NCI-H146 (cell line): ENCODE measurements at places on chromosomes 5 and 9.

- no peak for DNase-seq
Observed at GRCh38 chr5:136101884-136102283, 30.8 kb upstream of the SMAD5 start.

- DNase-seq, result peak; percentile 74
Observed at GRCh38 chr5:59607138-59607765, 286.3 kb downstream of the PDE4D start.

DNA sequence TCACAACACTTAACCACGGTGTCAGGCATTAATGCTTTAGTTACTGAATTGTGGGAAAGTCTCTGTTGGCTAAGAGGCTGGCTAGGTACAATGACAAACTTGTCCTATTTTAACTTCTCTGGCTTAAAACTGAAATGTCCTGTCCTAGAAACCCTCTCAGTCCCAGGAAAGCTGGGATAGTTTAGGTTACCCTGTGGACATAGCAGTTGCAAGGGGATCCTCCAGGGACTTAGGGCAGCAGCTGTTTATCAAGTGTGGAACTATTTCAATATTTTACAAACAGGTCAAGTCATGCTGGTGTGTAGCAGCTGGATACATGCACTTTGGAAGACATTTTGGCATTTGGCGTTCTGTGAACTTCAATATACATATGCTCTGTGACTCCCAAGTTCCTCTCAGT lies 95.0 kb upstream of the ARRDC3 start:
- DNase-seq, result no peak

DNA sequence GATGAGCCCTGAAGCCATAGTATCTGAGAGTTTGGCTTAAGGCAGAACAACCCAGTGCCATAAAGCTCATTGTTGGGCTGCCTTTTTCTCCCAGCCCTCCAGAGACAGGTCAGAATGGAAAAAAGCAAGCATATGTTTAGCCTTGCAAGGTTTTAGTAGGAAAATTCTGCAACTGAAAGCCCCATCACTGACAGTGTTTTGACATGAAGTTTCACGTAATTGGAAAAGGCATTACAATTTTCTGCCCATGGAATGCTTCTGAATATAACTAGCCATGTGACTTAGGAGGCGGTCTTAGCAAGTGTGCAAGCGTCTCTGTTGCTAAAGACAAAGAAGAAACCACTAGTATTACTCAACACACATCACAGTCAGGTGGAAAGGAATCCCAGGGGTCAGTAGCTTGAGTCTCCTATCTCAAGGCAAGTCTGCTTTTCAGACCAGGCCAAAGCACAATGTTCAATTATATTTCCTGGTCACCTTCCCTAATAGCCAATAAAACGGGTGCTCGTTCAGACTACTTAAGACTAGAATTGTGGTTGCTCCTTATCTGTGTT lies 117.6 kb downstream of the CARTPT start:
- DNase-seq, result no peak

GRCh38 chr9:111158363-111158762 lies 120.1 kb upstream of the LPAR1 start:
- DNase-seq, result no peak

GRCh38 chr5:138022912-138023311 lies 10.0 kb downstream of the FAM13B start:
- DNase-seq, result no peak

GRCh38 chr5:135492319-135492626 lies 40.1 kb upstream of the TIFAB start:
- peak; percentile 42 for DNase-seq

DNA sequence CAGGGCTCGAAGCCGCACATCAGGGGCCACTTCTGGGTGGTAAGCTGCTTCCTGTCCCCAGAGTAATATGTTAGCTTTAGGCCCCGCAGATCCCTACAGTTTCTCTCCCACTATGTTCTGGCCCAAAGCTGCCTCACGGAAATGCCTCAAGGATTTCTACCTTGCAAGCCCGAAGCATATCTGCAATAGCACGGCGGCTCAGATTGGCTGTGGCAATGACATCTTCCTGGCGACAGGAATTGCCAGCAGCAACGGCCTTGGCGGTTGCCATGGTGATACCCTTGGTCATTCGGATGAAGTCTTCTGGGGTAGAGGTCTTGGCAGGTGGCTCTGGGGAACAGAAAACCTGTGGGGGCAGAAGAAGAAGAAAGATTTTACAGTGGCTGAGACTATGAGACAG lies 10.3 kb upstream of the TPM2 start:
- DNase-seq, result no peak

DNA sequence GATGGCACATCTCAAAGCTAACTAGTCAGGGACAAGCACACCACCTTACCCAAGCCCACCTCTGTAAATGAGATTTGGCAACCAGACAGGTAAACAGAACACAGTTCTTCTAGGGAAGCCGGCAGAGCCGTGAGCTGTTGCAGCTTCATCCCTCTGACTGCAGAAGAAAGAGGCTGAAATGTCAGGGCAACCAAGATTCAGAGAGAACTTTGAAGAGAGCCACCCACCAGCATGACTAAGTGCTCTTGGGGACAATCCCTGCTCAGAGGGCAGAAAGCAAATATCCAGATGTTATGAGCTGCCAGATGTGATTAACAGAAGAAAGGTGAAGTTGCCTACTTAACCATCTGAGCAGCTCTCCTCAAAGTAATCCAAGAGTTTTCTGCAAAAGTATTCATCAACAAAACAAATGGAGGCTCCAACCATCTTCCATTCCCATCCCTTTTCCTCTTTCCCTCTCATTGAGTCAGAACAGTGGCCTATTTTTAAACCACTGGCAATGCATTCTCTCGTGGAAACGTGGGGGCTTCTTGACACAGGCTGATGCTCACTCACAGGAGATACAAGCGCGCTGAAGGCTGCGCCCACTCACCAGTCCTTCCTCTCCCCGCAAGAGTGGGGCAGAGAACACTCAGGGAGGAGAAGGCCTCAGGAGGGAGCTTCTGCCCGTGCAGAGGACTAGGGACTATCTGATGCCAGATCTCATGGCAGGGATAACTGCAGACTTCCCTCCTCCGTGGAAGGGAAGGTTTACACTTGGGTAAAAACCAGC lies 57.1 kb downstream of the SLIT3 start:
- DNase-seq, result no peak

GRCh38 chr5:151363673-151364072 lies 16.3 kb upstream of the SLC36A2 start:
- no peak for DNase-seq

- no peak for DNase-seq
Observed at GRCh38 chr9:124475158-124475867, 25.1 kb downstream of the ADGRD2 start.

GRCh38 chr9:121840838-121841760 lies 189.7 kb downstream of the DAB2IP start:
- no peak for DNase-seq

DNA sequence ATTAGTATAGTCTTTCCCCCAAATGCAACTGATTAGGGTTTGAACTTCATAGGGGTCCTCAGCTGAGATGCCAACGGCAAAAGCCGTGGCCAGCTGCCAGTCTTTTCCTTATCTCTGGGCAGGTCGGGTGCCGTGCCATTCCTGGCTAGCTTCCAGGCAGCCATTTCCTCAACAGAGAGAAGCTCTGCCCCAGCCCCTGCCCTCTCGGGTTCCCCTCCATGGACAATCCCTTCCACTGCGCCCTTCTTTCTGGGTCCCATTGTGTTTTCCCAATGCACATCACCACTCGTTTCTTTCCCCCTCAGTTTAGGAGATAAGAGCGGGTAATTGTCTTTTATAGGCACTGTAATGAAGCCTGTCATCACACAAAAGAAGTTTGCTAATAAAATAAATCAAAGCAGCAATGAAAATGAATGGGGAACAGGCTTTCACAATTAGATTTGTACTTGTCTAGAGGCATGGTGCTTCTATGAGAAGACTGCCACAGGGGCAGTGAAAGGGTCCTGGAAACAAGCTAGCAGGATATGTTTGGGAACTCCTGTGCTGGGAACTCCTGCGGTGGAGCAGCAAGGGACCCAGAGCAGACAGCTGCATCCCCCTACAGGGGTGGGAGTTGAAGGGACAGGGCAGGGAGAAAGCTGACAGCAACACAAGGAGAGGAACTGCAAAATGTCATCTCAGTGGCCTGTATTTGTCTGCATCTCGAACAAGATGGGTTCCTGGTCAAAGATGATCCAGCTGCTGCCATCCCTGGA lies 48.0 kb upstream of the SAP30L start:
- DNase-seq, result peak; percentile 77

DNA sequence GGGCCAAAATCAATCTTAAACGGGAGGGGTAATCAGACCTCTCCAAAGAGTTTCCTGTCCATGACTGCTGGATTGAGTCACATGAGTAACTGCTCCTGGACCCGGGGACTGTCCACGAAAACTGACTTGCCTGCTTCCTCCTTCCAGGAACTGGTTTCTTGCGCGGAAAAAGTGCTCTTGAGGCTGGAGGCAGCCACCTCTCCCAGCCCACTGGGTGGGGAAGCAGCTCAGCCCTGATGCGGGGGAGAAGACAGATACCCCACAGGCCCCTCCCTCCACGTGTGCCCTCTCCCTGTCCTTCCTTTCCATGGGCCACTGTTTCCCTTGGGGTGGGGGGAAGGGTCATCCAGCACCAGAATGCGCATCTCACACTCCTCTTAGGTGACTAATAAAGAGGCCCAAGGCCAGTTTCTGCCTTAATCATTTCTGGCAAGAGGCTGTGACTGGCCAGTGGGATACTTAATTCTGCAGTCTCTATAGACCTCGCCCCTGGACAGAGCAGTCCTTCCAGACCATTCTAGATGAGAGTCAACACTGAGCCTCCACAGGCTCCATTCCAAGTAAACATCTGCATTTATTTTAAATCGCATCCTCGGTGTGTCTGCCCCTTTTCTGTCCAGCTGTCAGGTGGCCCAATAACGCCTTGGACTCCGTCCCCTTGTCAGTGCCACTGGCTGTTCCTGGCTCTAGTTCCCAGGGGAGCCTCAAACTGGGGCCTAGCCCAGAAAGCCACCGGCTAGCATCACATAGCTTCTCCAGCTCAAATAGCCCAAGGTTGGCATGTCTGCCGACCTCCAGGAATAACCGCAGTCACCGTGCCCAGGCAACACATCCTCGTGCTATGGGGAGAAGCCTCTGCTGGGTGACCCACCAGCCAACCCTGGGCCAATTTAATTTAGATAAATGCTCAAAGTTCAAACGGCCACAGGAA lies 12.0 kb downstream of the REXO4 start:
- no peak for DNase-seq

DNA sequence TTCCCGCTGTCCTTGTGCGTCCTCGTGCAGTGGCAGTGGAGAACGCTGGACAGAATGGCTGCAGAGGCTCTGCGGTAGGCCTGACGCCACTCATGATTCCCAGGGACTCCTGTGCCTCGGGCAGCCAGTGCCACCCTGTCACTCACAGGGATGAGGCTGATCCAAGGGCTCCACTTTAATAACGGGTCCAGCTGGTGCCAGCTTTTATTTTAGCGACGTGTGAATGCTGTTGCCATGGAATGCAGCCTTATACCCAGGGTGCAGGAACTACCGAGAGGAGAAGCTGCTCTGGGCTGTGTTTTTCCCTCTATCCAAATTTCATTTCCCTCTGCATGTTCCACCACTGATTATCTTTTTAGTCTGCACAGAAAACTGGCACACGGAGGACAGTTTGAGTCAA lies 15.8 kb upstream of the NTNG2 start:
- DNase-seq, result no peak
